ENCODE measurements at places on chromosomes 13 and 19. TPM values are rescaled to one million over a fixed set of nuclear protein-coding genes. Genes with fewer than 3 reads are reported as not detected.

- H3K4me3 ChIP-seq = no peak overlapping the region
- peaks cover 5% of the 10 kb centered on the region for H3K27me3 ChIP-seq
- no peak for DNase-seq
- H3K27ac ChIP-seq = no peak overlapping the region
Observed at GRCh38 chr19:45146741-45147205, 14.0 kb downstream of the NKPD1 start.

DNA sequence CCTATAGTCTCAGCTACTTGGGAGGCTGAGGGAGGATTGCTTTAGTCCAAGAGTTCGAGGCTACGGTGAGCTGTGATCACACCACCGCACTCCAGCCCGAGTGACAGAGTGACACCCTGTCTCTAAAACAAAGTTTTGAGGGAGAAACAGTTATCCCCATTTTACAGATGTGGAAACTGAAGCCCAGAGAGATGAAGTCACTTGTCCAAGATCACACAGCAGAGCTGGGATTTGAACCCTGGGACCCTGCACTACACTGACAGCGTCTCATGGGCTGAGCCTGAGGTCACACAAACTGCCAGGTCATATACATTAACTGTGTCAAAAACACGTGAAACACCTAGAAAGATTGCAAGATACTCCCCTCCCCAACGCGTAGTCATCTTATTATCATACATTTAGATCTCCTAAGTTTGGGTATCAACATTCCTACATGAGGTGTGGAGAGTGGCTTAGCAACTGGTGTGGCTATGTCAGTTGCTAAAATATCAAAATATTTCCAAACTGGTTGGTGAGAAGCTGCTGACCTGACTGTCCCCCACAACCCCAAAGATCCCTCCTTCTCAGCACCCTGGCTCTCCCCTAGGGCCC lies 8.2 kb downstream of the FCGBP start:
- no peak overlapping the region for H3K4me3 ChIP-seq
- H3K27me3 ChIP-seq = no peaks in the 10 kb centered on the region
- no peak for DNase-seq
- peaks cover 24% of the 10 kb centered on the region for H3K4me1 ChIP-seq
- peaks cover 7% of the 10 kb centered on the region for H3K36me3 ChIP-seq

GRCh38 chr13:29131881-29132668 lies 311.9 kb downstream of the MTUS2 start:
- H3K36me3 ChIP-seq = no peaks in the 10 kb centered on the region
- DNase-seq = no peak
- no peak overlapping the region for H3K4me3 ChIP-seq
- no peaks in the 10 kb centered on the region for H3K27me3 ChIP-seq

DNA sequence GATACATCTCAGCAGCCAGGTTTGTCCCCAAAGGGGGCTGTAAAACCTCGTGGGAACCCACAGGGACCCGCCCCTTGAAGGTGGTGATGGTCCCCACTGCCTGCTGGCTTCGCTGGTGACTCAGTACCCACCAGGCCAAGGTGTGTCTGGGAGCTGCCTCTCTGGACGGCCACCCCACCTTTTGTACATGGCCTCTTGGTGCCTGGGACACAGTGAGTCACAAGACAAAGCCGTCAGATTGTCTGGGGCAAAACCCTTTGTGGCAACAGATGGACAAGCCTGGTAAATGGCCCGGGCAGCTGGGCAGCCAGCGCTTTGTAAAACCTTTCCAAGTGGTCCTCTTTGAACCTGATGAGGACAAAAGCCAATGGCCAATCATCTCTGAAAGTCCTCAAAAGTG lies 27.9 kb upstream of the KLF2 start:
- no peaks in the 10 kb centered on the region for H3K4me1 ChIP-seq
- DNase-seq = no peak
- no peak overlapping the region for H3K4me3 ChIP-seq
- no peak overlapping the region for H3K27ac ChIP-seq
- H3K27me3 ChIP-seq = no peaks in the 10 kb centered on the region

DNA sequence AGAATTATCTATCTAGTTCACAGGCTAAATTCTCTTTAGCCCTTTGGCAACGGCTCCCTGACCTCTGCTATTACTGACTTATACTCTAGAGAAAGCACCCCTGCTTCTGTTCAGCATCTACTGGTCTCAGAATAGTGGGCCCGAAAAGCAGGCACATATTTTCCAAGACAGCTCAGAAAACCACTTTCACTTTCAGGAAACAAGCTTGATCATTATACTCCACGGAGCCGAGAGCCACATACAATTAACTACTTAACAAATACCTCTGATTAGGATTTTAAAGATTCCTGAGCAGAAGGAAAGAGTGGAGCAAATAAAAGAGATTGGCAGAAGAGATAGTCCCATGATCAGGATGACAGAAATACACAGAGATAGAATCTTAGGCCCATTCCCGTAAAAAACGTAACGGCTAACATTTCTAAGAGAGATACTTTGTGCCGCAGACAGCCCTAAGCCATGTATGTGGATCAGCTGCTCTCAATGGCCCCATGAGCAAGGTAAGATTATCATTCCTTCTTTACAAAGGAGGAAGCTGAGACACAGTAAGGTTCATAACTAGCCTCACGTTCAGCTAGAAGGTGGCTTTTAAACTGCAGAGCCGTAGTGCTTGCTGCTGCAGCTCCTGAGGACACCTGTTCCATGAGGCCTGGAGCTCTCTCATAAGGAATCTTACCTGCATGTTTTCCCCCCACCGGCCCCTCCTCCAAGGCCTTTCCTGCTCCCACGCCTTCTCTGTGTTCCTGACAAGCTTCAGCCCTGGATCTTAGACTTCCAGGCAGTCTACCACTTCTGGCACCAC lies 227.2 kb downstream of the FOXO1 start:
- H3K36me3 ChIP-seq = no peaks in the 10 kb centered on the region
- H3K27ac ChIP-seq = peak overlapping the region; percentile 88
- peaks cover 38% of the 10 kb centered on the region for H3K4me1 ChIP-seq
- DNase-seq = peak; percentile 53

- H3K4me1 ChIP-seq = no peaks in the 10 kb centered on the region
- no peak overlapping the region for H3K4me3 ChIP-seq
- no peaks in the 10 kb centered on the region for H3K36me3 ChIP-seq
- DNase-seq = no peak
- peaks cover 2% of the 10 kb centered on the region for H3K27me3 ChIP-seq
Observed at GRCh38 chr13:22412452-22412851, 741.6 kb downstream of the FGF9 start.

- no peak overlapping the region for H3K27ac ChIP-seq
- H3K36me3 ChIP-seq = peaks cover 12% of the 10 kb centered on the region
- no peak for DNase-seq
- H3K4me3 ChIP-seq = no peak overlapping the region
- no peaks in the 10 kb centered on the region for H3K27me3 ChIP-seq
Observed at GRCh38 chr19:1111641-1112267, 8.0 kb downstream of the GPX4 start.

DNA sequence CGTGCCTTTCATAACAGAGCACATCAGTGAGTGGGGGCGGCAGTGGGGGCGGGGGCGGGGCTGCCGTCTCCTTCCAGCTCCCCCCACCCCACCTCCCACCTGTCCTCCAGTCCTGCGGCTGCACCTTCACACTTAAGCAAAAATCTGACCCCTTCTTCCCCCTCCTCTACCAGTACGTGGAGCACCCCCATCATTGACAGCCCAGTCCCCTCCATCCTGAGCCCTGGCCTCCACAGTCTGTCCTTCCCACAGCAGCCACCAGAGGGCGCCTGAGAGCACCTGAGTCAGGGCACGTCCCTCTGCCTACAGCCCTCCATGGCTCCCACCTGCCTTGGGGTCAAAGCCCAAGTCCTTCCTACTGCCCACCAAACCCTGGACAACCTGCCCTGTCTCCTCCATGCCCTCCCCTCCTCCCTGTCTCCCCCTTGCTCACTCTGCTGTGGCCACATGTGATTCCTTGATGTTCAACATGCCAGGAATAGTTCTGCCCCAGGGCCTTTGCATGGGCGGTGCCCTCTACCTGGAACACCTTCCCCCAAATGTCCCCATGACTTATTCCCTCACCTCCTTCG lies 4.0 kb downstream of the EBI3 start:
- H3K27me3 ChIP-seq = peaks cover 4% of the 10 kb centered on the region
- H3K4me3 ChIP-seq = no peak overlapping the region
- no peaks in the 10 kb centered on the region for H3K36me3 ChIP-seq
- peak; percentile 90 for DNase-seq
- no peak overlapping the region for H3K27ac ChIP-seq

DNA sequence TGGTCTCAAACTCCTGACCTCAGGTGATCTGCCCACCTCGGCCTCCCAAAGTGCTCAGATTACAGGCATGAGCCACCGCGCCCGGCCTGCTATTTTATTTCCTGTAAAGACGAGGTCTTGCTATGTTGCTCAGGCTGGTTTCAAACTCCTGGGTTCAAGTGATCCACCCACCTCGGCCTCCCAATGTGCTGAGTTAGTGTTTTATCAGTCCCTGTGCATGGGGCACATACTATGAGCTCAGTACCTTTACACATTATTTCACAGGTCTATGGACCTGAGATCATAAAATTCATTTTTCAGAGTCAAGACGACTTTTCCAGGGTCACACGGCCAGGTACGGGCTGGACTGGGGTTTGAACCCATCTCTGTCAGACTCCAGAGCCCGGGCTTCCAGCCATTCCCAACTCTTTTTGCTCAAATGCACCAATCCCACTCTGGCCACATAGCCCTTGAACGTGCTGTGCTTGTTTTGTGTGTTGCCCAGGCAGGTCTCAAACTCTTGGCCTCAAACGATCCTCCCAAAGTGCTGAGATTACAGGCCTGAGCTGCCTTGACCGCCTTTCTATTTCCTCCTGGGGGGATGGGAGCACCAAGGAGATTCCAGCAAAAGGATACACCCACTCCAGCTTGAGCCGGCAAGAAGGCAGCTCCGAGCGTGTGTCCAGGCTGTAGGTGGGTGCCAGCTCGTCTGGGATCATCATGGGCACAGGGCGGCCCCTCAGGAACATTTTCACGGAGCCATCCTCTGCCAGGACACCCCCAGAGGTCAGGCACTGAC lies 1.1 kb downstream of the EML2 start:
- no peak overlapping the region for H3K27ac ChIP-seq
- peaks cover 37% of the 10 kb centered on the region for H3K36me3 ChIP-seq
- H3K27me3 ChIP-seq = no peaks in the 10 kb centered on the region
- H3K4me1 ChIP-seq = peaks cover 29% of the 10 kb centered on the region
- peak overlapping the region; percentile 96 for H3K4me3 ChIP-seq
- DNase-seq = no peak

DNA sequence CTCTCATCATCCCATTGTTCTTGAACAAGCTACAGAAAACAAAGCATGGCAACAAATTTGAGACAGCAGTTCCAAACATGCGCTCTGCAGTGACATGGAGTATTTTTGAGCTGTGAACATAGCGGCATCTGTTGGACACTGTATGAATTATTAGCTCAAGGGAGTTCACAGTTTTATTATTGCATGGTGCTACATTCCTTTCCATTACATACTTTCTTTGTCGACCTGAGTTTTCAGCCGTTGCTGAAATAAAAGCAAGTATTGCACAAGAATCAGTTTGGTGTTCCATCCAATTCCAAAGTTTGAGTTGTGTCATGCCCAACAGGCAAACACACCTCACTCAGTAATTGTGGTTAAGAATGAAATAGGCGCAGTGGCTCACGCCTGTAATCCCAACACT lies 30.1 kb upstream of the METTL21C start:
- peak; percentile 6 for DNase-seq
- H3K4me1 ChIP-seq = peaks cover 4% of the 10 kb centered on the region
- H3K4me3 ChIP-seq = no peak overlapping the region
- no peak overlapping the region for H3K27ac ChIP-seq

DNA sequence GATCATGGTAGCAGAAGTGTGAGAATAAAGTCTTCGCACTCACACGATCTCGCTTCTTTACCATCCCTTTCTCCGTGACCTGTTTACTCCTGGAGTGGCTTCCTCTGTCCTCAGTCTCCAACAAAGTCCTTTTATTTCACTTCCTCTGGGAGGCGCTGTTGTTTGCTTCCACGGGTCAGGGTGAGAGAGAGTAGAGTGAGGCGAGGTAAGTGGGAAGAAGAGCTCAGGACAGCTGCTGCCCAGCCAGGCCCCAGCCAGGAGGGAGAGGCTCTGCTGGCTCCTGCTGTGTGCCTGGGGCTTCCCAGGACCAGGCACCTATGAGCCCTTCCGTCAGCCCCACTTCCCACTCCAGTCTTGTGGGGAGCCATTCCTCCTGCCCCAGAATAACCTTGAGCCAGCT lies 242.1 kb downstream of the FGF9 start:
- no peaks in the 10 kb centered on the region for H3K4me1 ChIP-seq
- H3K27ac ChIP-seq = no peak overlapping the region
- peak; percentile 22 for DNase-seq
- no peak overlapping the region for H3K4me3 ChIP-seq
- no peaks in the 10 kb centered on the region for H3K36me3 ChIP-seq

GRCh38 chr13:78657699-78658629 lies 991 bp downstream of the OBI1 start:
- DNase-seq = no peak
- H3K27me3 ChIP-seq = no peaks in the 10 kb centered on the region
- H3K27ac ChIP-seq = peak overlapping the region; percentile 97
- H3K4me1 ChIP-seq = peaks cover 35% of the 10 kb centered on the region

DNA sequence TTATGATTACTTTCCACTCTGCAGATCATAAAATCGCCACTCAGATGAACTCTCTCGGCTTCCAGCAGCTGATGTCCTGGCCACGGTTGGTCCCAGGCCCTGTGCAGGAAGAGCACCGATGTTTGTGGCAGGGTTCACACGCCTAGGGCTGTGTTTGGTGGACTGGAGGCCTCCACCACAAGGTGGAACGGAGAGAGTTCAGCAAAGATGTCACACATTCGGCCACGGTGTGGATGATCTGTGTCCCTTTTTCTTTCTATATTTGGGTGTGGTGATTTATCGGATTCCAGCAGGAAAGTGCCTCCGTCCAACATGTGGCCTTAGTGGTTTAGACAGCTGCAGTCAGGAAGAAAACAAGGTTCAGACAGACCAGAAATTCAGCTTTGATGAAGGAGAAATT lies 521 bp upstream of the SHISA2 start:
- peak overlapping the region; percentile 34 for H3K4me3 ChIP-seq
- peaks cover 28% of the 10 kb centered on the region for H3K27me3 ChIP-seq
- no peak for DNase-seq
- H3K4me1 ChIP-seq = peaks cover 17% of the 10 kb centered on the region

- no peaks in the 10 kb centered on the region for H3K4me1 ChIP-seq
- H3K27me3 ChIP-seq = peaks cover 7% of the 10 kb centered on the region
- no peak overlapping the region for H3K4me3 ChIP-seq
- no peak overlapping the region for H3K27ac ChIP-seq
- H3K36me3 ChIP-seq = no peaks in the 10 kb centered on the region
- no peak for DNase-seq
Observed at GRCh38 chr19:8935460-8935859, 74.7 kb downstream of the MUC16 start.

C2CD4C gene
- 0.11 TPM for total RNA-seq

PROZ gene
- total RNA-seq = not detected

CEACAM8 gene
- total RNA-seq = not detected

ZNF43 gene
- 31.7 TPM for total RNA-seq

ZNF99 gene
- not detected for total RNA-seq

Measured in activated CD4-positive, alpha-beta T cell treated with anti-CD3 and anti-CD28 coated beads for 36 hours (primary cell).